Kasumi-1 (cell line): ENCODE measurements at places on chromosomes 6 and 20.
A peak's percentile ranks its signal among the peaks of the same experiment; 100 is the strongest.

DNA sequence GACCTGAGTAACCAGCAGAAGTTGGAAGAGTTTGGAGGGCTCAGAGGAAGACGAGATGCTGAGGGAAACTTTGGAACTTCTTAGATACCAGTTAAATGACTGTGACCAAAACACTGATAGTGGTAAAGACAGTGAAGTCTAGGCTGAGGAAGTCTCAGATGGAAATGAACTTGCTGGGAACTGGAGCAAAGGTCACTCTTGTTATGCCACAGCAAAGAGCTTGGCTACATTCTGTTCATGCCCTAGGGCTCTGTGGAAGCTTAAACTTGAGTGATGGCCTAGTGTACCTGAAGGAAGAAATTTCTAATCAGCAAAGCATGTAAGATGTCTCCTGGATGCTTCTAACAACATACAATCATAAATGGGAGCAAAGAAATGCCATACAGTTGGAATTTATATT, 24.7 kb downstream of the WDR27 start:
- DNase-seq, result no peak

DNA sequence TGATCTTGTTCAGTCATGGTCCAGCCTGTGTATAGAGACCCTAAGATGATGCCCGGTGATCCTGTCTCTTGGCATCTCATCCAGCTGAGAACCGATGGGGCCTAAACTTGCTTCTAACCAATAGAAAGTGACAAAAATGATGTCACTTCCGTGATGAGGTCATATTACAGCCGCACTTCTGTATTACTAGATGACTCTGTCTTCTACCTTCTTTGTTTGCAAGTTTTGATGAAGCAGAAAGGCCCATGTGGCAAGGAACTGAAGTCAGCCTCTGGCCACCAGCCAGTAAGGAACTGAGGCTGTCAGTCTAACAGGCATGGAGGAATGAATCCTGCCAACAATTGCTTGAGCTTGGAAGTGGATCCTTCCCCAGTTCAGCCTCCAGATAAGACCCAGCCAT, 32.8 kb upstream of the HLA-C start:
- no peak for DNase-seq

- no peak for DNase-seq
Measured at GRCh38 chr20:8036771-8037170, 17.2 kb upstream of the TMX4 start.

DNA sequence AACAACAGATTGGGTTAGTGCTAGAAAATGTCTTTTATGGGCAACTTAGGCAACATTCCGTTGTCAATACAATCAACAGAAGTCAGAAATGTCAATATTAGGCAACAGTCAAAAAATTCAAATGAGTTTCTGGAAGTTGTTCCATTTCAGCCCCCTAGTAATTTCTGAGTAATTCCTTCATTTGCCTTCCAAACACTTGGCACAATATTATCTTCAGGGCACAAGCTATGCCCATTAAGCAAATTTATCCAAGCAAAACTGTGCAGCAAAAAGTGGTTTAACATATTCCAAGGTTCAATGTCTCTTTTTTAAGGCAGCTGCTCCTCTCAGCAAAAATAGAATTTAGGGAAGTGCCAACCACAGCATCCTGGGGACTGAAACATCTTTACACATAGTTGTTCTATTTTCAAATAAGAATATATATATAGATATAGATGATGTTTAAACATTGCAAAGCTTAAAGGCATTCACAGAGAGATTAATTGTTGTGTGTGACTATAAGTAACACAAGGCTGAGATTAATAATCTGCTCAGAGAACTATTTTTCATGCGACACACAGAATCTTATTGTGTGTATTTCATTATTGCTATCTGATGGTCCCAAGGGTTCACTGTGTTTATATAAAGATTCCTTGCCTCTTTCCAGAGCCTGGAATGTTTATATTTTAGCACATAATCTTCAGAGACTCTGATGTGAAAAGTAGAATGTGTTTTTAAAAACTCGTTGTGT, 75.2 kb upstream of the ADTRP start:
- DNase-seq, result peak; percentile 79

GRCh38 chr6:116779573-116780164, 14.2 kb upstream of the FAM162B start:
- DNase-seq, result peak; percentile 72

- DNase-seq, result no peak
Measured at GRCh38 chr6:143110996-143111395, 50.3 kb downstream of the AIG1 start.

DNA sequence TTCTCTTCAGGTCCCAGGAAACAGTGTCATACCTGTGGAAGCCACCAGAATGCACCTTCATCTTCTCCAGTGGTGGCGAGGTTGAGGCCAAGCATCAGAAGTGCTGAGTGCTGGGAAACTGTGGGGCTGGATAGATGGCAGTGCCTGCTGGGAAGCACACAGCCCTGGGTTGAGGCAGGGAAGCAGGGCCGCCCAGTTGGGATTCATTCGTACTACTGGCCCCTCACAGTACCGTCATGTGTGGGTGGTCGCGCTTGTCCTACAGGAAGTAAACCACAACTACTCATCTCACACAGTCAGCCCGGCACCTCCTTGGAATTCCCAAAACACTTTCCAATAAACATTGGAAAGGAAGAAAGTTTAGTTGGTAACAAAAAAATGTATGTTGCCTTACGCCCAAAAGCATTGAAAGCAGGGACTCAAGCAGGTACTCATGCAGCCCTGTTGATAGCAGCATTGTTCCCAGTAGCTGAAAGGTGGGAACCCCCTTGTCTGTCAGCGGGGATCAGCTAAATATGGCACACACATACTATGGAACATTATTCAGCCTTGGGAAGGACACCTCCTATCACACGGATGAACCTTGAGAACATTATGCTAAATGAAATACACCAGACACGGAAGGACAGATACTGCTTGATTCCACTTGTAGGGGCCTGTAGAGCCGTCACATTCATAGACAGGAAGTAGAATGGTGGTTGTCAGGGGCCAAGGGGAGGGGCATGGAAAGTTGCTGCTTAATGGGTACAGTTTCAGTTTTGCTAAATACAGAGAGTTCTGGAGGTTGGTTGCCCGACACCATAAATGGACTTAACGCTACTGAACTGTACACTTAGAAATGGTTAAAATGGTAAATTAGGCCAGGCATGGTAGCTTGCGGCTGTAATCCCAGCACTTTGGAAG, 162.7 kb downstream of the MTHFD1L start:
- DNase-seq, result no peak

GRCh38 chr6:158143700-158144099, 24.4 kb downstream of the SERAC1 start:
- peak; percentile 38 for DNase-seq

DNA sequence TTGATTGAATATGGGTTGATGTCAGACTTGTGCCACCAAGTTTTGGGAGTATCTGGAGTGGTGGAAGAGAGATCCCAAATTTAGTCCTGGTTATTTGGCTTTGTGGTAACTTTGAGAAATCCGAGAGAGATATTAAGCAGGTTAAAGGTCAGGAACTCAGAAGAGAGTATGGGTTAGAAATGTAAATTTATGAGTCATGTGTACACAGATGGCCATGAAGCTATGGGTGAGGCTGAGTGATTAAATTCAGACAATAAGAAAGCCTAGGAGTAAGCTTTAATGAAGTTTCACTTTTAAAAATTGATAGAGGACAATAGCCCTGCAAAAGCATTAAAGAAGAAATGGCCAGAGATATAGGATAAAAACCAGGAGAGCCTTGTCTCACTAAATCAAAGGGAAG, 14.3 kb downstream of the RIMS1 start:
- no peak for DNase-seq

- DNase-seq, result peak; percentile 85
Measured at GRCh38 chr6:142378138-142378875, 76.5 kb downstream of the ADGRG6 start.

DNA sequence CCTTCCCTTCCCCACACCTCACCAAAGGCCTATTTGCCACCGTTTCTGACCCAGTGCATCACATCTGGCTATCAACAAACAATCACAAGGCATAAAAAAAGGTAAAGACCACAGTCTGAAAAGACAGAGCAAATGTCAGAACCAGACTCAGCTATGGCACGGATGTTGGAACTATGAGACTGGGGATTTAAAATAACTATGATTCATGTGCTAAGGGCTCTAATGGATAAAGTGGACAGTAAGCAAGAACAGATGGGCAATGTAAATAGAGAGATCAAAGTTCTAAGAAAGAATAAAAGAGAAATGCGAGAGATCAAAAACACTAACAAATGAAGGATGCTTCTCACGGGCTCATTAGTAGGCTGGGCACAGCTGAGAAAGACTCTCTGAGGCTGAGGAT, 99.5 kb downstream of the LAMP5 start:
- no peak for DNase-seq

DNA sequence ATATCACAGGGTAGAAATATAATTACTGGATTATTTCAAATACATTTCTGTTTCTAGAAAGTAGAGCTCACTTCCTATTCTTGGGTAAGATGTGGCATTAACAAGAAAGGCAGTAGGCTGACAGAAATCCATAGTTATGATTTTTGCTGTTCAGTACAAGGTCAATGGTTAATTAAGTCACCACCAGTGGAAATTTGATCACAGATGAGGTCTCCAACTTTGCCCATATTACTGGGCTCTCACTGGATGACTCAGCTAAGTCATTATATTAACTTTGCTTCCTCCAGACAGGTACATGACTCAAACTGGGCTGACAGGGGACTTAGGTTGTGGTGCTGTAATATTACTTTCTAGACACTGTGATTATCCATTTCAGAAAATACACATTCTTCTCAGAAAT, 212.4 kb downstream of the GRIK2 start:
- no peak for DNase-seq

- no peak for DNase-seq
Measured at GRCh38 chr20:10670501-10671220, 3.1 kb downstream of the JAG1 start.

DNA sequence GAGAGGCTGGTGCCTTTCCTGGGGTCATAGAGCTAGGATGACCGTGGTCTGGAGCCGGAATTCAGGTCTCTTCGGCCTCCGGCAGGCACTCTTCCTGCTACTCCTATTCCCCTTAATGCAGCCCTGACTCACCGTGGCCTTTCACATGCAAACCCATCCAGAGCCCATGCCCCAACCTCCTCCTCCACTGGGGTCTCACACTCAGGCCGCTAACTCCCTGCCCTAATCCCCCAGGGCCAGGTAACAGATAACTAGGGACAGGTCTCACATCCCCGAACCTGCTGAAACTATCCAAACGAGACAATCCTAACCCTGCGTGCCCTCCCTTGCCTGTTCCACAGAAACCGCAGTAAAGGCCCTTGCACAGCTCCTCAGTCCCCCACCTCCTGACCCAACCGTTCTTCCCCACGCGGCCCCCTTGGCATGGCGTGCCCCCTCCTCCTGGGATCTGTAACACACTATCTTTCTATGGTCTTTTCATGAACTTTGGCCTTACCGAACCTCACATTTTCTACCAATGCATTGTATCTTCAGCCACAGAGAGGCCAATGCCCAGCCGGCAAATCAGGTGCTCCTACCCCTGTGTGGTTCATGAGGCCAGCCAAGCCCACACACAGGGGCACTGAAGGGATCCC, 245.4 kb upstream of the EXOC2 start:
- DNase-seq, result no peak

- DNase-seq, result no peak
Measured at GRCh38 chr20:58837717-58838116, 13.0 kb downstream of the GNAS-AS1 start.

DNA sequence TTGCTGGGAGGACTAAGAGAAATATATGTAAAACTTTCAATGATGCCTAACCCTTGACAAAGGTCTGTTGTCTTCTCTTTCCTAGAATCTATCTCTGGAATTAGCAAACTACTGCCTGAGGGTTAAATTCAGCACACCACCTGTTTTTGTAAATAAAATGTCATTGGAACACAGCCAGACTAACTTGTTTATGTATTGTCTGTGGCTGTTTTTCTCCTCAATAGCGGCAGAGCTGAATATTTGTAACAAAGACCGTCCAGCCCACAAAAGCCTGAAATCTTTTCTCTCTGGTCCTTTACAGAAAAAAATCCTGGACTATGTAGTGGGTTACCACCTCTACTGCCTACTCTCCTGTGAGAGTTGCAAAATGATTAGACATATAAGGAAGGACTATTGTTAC, 33.3 kb upstream of the SYNDIG1 start:
- no peak for DNase-seq

DNA sequence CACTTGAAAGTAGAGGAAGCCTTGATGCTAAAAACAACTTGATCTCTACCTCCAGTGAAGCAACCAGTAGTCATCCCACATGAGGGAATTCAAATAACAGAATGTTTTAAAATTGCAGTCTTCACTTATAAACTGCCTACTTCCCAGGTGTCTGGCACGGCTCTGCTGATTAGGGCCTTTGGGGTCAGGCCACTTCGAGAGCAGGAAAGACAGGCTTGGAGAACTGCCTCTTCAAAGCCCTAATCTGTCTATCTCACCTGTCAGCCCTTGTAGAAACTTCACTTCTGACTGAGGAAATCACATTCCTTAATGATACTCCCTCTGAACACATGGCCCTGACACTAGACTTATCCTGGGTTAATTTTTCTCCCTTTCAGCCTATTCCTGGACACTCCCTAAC, 458.6 kb downstream of the TENT5A start:
- no peak for DNase-seq

DNA sequence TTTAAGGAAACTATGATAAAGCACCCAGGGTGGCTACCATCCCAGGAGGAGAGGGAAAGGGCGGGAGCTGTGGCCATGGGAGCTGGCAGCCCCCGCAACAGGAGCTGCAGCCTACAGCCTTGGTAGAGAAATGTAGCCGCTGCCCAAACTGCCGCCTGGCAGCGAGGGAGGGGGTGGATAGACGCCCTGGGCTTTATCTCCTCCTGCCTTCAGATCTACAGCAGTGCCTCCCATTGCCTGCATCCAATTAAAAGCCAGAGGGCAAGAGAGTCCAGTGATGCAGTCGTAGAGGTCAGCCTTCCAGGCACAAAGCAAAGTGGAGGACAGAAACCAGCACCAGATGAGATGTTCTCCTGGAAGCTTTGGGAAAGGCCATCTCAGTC, 35.0 kb upstream of the ZFAND3 start:
- DNase-seq, result no peak

- DNase-seq, result peak; percentile 47
Measured at GRCh38 chr6:167968091-167968490, 29.4 kb upstream of the KIF25 start.

DNA sequence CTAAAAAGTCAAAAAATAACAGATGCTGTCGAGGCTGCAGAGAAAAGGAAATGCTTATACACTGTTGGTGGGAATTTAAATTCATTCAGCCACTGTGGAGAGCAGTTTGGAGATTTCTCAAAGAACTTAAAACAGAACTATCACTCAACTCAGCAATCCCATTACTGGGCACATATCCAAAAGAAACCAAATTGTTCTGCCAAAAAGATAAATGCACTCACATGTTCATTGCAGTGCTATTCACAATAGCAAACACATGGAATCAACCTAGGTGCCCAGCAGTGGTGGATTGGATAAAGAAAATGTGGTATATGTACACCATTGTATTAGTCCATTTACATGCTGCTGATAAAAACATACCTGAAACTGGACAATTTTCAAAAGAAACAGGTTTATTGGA, 116.0 kb upstream of the VGLL2 start:
- no peak for DNase-seq

DNA sequence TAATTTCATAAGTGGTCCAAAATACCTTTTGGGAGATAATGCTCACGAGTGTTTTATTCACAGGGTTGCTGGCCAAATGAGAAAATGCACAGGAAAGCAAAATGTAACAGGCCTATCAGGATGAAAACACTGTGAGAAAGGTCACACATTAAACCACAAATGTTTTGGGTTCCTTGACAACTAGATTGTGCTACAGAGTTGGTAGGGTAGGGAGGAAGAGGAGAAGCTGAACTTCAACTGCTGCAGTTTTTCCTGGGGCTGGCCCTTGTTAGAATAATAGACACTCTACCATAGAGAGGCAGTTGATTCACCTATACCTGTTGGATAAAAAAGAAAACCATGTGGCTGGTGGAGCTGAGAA, 28.1 kb upstream of the PAQR8 start:
- no peak for DNase-seq
